ENCODE measurements at places on chromosomes 4 and X. TPM values are rescaled to one million over a fixed set of nuclear protein-coding genes. Genes with fewer than 3 reads are reported as not detected.

- DNase-seq = no peak
These were observed 7.2 kb downstream of the RAB33B start for GRCh38 chr4:139461022-139461628.

- no peak for DNase-seq
These were observed 10.4 kb downstream of the LIMCH1 start for GRCh38 chr4:41548305-41548880.

DNA sequence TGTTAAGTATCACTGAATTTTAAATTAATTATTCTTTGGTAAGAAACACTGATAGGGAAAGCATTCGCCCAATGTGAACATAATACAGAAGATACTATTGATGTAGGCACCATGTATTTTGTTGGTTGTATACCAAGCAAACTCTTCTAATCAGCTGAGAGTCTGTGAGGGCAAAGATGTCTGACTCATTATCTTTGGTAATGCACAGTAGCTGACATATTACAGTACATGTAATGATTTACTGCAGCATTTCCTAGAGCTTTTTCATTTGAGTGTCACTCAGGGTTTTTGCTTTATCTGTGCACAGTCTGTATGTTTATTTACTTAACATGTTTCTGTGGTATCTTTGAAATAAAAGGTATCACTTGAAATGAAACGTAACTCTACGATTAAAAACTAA is 49.2 kb downstream of the CENPVL3 start:
- no peak for DNase-seq

DNA sequence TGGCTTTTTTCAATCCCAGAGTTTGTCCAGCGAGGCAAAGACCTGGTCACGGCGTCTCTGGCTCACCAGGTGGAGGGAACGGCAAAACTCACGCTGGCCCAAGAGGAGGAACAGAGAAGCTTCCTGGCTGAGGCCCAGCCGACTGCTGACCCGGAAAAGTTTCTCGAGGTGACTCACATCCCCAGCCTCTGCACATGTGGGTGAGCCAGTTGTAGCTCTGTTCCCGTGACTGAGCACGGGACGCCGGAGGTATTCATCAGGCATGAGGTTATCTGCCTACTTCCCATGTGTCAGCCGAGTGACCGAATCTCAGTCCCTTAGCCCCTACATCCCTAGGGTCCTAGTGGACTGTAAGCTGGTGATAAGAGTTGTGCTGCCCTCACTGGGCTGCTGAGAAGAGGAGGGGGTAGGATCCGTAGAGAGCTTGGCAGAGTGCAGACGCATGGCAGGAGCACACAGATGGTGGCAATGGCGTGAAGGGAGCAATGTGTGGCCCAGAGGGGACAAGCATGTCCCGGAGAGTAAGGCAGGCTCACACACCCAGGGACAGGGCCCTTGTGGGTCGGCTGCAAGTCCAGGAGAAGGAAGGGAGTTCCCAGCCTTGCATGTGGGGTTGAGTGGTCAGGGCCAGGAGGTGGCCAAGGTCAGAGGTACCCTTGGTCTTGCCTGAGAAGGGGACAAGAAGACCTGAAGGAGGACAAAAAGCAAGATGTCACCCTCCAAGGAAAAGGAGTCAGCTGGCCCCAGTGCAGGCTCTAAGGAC is 42.9 kb downstream of the EVC start:
- DNase-seq = no peak

- DNase-seq = no peak
These were observed 45.0 kb downstream of the CCDC149 start for GRCh38 chr4:24867766-24868296.

- DNase-seq = no peak
These were observed 487.2 kb upstream of the LCORL start for GRCh38 chr4:18508786-18509185.

DNA sequence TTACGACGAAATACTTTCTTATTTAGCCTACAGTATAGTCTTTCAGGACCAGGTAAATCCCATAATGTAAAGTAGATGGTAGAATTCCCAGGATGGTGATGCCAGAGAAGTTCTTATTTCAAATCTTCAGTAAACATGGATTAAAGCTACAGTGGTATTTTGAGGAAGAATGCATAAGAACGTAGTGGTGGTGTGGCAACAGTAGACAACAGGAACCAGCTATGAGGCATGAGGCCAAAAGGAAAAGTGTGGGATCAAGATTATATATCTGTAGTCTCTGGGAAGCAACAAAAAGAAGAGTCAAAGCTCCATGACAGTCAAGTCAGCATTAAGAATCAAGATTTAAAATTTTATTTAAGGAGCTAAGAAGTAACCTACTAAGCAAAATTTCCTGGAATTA is 60.2 kb downstream of the METTL14 start:
- DNase-seq = no peak

DNA sequence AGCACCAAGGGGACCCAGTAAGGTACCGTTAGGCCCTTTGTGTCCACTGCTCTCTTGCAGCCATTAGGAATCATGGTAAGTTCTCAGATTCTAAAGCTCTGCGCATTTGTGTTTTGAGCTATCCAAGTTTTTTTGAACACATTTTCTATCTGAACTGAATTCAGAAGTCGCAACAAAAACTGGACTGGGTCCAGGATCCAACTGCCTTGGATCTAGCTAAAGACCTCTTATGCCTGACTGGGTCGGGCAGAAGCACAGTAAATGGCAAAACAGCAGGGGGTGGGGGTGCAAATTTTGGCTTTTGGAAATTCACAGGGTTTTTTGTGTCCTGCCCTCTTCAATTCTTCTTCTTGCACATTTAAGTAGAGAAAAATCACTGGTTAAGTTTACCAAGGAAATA is 30.0 kb downstream of the RCHY1 start:
- DNase-seq = no peak

- DNase-seq = no peak
These were observed 70.8 kb downstream of the HHIP start for GRCh38 chr4:144716778-144717177.

DNA sequence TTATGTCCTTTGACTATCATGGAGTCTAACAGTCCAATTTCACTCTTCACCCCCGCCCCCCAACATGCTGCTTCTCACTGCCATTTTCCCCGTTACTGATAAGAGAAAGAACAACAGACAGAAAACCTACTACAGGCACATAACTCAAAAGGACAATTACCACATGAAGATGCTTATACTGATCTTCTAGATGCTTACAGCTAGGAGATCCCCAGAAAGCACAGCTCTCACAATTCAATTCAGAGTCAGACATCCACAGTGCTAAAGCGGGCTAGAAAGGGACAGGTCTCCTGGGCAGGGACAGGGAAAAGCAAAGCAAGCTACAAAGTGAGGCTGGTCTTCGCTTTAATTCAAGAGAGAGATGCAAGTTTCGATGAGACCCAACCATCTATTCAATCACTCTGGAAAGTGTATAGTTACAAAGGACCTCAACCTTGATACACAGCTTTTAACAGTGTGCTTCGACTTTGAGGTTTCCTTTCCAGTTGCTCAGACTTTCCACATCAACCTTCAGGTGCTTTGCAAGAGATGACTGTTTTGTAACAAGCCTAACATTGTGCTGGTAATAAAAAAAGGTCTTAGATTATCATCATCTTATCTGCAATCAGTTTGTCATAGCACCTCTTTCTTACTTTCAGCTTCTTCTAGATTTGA is 60.9 kb downstream of the LEF1 start:
- no peak for DNase-seq

- no peak for DNase-seq
These were observed 3.9 kb upstream of the PLA2G12A start for GRCh38 chr4:109733728-109734127.

DNA sequence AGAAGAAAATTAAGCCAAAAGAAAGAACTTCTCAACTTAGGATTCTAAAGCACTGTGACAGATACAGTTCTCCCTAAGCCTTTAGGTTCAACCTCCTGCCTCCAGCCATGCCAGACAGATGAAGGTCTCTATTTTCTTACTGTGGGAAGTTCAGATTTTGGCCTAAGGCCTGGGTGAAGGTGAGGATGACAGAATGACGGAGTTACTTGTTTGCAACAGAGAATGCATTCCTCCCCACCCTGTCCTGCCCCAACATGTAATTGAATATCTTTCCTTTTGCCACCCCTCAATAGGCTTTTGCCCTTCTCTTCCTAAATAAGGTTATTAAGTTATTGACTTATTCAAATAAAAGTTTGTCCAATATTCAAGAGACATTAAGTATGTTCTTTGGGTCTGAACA is 25.6 kb downstream of the SLC16A2 start:
- DNase-seq = no peak

- no peak for DNase-seq
These were observed 174.6 kb downstream of the SOWAHB start for GRCh38 chr4:76723373-76723772.

GRCh38 chr4:113586072-113586471 is 175.5 kb downstream of the CAMK2D start:
- DNase-seq = no peak

DNA sequence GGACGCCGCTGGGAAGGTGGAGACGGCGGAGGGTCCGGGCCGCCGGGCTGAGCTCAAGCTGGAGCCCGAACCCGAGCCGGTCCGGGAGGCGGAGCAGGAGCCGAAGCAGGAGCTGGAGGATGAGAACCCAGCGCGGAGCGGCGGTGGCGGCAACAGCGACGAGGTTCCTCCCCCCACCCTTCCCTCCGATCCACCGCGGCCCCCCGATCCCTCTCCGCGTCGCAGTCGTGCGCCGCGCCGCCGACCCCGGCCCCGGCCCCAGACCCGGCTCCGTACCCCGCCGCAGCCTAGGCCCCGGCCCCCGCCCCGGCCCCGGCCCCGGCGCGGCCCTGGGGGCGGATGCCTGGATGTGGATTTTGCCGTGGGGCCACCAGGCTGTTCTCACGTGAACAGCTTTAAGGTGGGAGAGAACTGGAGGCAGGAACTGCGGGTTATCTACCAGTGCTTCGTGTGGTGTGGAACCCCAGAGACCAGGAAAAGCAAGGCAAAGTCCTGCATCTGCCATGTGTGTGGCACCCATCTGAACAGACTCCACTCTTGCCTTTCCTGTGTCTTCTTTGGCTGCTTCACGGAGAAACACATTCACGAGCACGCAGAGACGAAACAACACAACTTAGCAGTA is 483 bp downstream of the USP27X start:
- no peak for DNase-seq

DNA sequence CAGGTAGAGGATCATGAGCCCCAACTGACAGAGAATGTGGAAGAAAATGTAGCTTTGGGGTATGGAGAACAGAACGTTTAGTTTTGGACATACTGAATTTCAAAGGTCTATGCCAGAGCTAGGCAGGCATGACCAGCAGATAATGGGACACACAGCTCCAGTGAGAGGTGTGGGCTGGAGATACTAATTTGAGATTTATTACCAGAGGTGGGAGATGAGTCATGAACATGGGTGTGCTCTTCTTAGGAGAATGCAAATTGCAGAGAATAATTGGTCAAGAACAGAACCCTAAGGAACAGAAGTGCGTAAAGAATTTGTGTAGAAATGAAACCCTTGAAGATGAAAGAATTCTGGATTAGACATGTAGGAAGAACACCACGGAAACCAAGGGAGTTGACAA is 125.2 kb downstream of the PACRGL start:
- no peak for DNase-seq

DNA sequence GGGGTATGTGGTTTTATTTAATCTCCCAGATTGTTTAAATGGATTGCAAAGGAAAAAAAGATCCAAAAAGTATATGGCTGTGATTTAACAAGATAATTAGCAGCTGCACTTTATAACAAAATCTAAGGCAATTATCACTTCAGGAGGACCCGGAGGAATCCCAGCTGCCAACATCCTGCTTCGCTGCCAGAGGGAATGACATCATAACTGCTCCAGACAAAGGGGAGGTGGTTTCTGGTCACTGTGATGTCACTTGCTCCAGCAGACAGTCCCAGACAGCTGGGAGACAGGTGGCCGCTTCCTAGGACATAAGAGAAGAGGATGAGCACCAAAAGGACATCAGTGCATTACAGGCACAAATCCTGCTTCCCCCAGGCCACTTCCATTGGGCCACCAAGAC is 371.0 kb downstream of the BCOR start:
- no peak for DNase-seq

DNA sequence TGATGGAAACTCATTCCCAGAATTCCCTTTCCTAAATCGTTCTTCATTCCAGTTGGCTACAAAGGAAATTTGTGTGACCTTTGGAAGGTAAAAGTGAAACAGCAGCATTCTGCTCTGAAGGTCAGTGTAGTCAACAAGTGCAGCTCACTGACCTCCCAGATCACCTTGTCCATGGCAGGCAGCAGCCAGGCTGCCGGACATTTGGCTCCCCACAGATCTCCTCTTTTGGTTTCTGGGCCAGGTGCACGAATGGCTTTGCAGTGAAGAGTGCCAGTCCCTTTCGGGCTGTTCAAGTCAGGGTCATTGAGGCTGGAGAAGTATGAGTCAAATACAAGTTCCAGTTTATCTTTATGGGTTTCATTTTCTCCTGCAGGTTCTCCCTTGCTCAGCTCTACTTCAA is 14.3 kb downstream of the GPRIN3 start:
- DNase-seq = no peak

DNA sequence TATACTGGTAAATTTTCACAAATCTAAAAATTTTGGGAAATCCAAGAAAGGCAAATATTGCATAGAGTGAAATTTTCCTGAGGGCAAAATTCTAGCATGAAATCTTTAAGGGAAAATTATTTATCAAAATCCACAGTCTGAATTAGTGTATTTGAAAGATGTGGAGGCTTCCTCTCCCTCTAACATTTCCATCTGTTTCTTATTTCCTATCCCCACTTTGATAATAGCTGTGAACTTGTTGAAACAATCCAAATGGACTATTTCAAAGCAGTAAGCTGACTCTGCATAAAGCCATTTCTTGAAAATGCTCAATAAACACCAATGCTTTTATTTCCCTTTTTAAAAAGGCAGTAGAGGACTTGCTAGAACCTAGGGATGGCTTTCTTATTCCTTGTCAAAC is 107.3 kb upstream of the PABPC4L start:
- no peak for DNase-seq

- no peak for DNase-seq
These were observed at the start of gene NPY5R for GRCh38 chr4:163343604-163344146. NPY5R (plus strand) TSS chr4:163343892; CDS start chr4:163350274, 6,382 bp downstream.

- peak; percentile 34 for DNase-seq
These were observed 421 bp downstream of the MECP2 start for GRCh38 chrX:154097003-154097588.

- no peak for DNase-seq
These were observed 46.4 kb downstream of the PRPS1 start for GRCh38 chrX:107674480-107675364.

- no peak for DNase-seq
These were observed 149.8 kb downstream of the EFNB1 start for GRCh38 chrX:68978655-68979054.

- no peak for DNase-seq
These were observed 10.3 kb upstream of the TRMT2B start for GRCh38 chrX:101062176-101062575.

Gene JCHAIN
- 15.8 TPM for total RNA-seq

Gene MAGEA12
- total RNA-seq = not detected

Gene SHOX
- not detected for total RNA-seq

Gene TIGD4
- not detected for total RNA-seq

Gene SEC31A
- total RNA-seq = 183 TPM

Gene IDUA
- 17.2 TPM for total RNA-seq

Gene CYLC1
- not detected for total RNA-seq

Gene SETD7
- total RNA-seq = 92.7 TPM

Gene NPY2R
- total RNA-seq = 0.28 TPM

Gene PNMA6A
- total RNA-seq = 1.1 TPM

Gene MED12
- total RNA-seq = 36.6 TPM

Gene LNX1
- total RNA-seq = 28.1 TPM

Data from omental fat pad (tissue), 4 donors.